Esophagus mucosa (tissue), 1 donor: ENCODE measurements at places on chromosomes 7 and 10. TPM values are rescaled to one million over a fixed set of nuclear protein-coding genes. Genes with fewer than 3 reads are reported as not detected.

Gene LIPF
- total RNA-seq = not detected

Gene GTF2IRD1
- 49.1 TPM for total RNA-seq

Gene C10orf105
- total RNA-seq = not detected

Gene ASZ1
- not detected for total RNA-seq

Gene HEPACAM2
- total RNA-seq = not detected

Gene ANKRD61
- not detected for total RNA-seq

Gene HKDC1
- total RNA-seq = 0.04 TPM

Gene PDCD4
- 144 TPM for total RNA-seq

Gene TRPV5
- not detected for total RNA-seq

Gene ADAM8
- 2.5 TPM for total RNA-seq

Gene ZNF277
- 17.0 TPM for total RNA-seq

Gene TUBAL3
- 0.12 TPM for total RNA-seq

Gene PLEKHS1
- 1.0 TPM for total RNA-seq

Gene UNC5B
- total RNA-seq = 37.0 TPM

Gene GPR15LG
- 404 TPM for total RNA-seq

Gene TRIM73
- 0.92 TPM for total RNA-seq

Gene NEBL
- total RNA-seq = 30.1 TPM

Gene CARD11
- total RNA-seq = 0.80 TPM

Gene FRMD4A
- 9.6 TPM for total RNA-seq

Gene PTEN
- 77.0 TPM for total RNA-seq

Gene MYH16
- total RNA-seq = not detected

Gene CYP2C18
- 27.2 TPM for total RNA-seq

Gene NAT16
- total RNA-seq = not detected

Gene LMOD2
- not detected for total RNA-seq

Gene CCL24
- 0.56 TPM for total RNA-seq

Gene GLI3
- total RNA-seq = 15.0 TPM

Gene PRTFDC1
- total RNA-seq = 2.1 TPM

Gene WAPL
- 20.0 TPM for total RNA-seq

Gene STAG3
- 0.48 TPM for total RNA-seq

Gene ATG9B
- total RNA-seq = 16.7 TPM

Gene CNNM1
- 0.36 TPM for total RNA-seq

Gene LOXL4
- total RNA-seq = 1.1 TPM

Gene GPER1
- total RNA-seq = 1.6 TPM

Gene ABCB4
- total RNA-seq = 0.20 TPM

Gene PROSER2
- total RNA-seq = 10.1 TPM

Gene OR2A42
- not detected for total RNA-seq

Gene HOXA11
- not detected for total RNA-seq

Gene AFAP1L2
- total RNA-seq = 22.8 TPM

Gene GSAP
- total RNA-seq = 9.8 TPM

Gene ZPBP
- not detected for total RNA-seq

Gene KCND2
- total RNA-seq = not detected

Gene DPYSL4
- 1.6 TPM for total RNA-seq

Gene GJC3
- total RNA-seq = 0.20 TPM

Gene UMAD1
- 5.3 TPM for total RNA-seq

Gene TEX36
- not detected for total RNA-seq

Gene DPP6
- total RNA-seq = 0.12 TPM

Gene EN2
- total RNA-seq = not detected

Gene CCAR1
- 42.8 TPM for total RNA-seq

Gene FEZF1
- not detected for total RNA-seq

Gene C10orf62
- total RNA-seq = 0.16 TPM

Gene CHST3
- 9.0 TPM for total RNA-seq

Gene RPEL1
- total RNA-seq = not detected

Gene SLC39A12
- 0.08 TPM for total RNA-seq

Gene CDNF
- 1.2 TPM for total RNA-seq

Gene CYP3A5
- total RNA-seq = 26.4 TPM

Gene FKBP6
- total RNA-seq = not detected

Gene PIK3CG
- total RNA-seq = 0.56 TPM

Gene PILRA
- total RNA-seq = 2.7 TPM
